ENCODE measurements at places on chromosomes 3 and 15.

DNA sequence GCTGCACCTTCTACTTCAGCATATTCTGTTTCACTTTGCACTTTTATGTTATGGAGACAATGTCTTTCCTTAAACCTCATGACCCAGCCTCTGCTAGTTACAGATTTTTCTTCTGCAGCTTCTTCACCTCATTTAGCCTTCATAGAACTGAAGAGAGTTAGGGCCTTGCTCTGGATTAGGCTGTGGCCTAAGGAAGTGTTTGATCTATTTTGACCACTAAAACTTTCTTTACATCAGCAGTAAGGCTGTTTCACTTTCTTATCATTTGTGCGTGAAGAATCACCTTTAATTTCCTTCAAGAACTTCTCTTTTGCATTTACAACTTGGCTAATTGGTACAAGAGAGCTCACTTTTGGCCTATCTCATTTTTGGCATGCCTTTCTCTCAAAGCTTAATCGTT, 40.9 kb downstream of the PHLDB2 start:
- DNase-seq, result no peak

GRCh38 chr3:13324835-13325501, 95.2 kb downstream of the NUP210 start:
- DNase-seq, result no peak

GRCh38 chr15:64629063-64629462, 146.3 kb downstream of the RBPMS2 start:
- no peak for DNase-seq

DNA sequence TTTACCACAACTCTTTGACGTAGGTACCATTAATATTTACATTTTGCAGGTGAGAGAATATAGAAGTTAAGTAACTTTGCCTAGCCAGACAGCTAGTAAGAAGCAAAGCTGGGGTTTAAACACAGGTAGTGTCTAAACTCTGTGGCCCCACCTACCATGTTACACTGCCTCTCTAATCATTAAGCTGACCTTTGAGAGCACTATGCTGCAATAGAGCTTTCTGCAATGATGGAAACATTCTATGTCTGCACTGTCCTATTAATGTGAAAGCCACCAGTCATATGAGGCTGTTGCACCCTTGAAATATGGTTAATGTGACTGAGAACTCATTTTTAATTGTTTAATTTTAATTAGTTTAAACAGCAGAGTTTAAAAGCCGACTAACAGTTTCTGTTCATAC, 6.3 kb upstream of the RARB start:
- DNase-seq, result no peak

GRCh38 chr3:10090179-10090578, 17.9 kb downstream of the FANCD2OS start:
- DNase-seq, result no peak

DNA sequence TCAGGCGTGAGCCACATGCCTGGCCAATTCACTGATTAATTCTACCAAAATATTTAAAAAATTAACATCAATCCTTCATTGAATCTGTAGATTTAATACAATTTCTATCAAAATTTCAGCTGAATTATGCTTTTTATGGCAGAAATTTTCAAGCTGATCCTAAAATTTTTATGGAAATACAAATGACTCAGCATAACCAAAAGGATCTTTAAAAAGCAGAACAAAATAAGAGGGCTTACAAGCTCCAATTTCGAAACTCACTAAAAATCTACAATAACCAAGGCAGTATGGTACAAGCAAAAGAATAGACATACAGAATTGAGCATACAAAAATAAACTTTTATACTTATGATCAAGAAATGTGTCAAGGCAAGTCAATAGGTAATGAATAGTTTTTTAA, 180.4 kb upstream of the CTNNB1 start:
- DNase-seq, result no peak

DNA sequence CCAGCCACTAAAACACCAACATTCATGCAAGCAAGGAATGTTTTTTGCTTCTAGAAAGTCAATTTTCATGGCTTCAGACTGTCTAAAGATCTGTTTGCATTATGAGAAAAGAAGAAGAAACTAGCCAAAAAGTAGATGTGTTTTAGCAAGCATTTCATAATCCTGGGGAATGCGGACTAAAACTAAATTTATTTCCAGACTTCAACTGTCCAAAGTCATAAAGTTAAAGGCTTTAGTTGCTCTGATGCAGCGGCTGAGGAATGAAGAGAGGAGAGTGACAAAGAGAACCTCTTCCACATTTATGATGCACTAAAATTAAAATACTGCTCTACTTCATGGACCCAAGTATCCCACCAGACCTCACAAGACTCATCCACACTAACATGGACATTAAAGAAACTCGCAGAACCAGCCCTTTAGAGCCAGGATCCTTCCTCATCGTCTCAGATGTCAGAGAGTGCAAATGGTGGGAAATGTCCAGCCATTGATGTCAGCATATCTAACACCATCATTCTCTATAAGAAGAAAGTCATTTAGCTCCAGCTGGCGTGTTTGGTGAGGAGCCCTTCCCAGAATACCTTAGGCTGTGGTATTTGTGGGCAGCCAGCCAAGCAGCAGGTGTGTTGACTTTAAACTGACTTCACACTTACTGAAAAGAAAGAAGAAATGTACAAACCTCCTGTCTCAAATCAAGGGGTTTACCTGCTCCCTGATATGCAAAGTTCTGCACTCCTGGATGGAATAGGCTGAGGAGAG, 17.4 kb downstream of the FYCO1 start:
- no peak for DNase-seq

DNA sequence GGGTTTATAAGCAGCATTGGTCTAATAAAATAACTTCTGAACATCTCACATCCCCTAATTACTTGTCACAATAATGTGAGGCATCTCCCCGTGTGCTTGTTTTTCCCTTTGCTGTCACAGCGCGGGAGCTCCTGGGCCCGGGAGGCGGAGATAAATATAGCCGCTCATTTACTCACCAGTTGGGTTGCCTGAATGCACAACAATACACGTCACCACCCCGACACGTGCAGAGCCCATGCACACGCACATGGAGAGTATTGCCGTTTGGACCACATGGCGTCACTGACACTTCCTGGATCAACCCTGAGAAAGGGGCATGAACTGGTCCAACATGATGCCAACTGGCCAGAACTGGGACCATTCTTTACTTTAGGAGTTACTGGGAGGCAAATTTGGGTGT, 76.2 kb downstream of the MRPL46 start:
- no peak for DNase-seq

- DNase-seq, result no peak
These were observed 87.3 kb upstream of the OXTR start for GRCh38 chr3:8856721-8857120.

DNA sequence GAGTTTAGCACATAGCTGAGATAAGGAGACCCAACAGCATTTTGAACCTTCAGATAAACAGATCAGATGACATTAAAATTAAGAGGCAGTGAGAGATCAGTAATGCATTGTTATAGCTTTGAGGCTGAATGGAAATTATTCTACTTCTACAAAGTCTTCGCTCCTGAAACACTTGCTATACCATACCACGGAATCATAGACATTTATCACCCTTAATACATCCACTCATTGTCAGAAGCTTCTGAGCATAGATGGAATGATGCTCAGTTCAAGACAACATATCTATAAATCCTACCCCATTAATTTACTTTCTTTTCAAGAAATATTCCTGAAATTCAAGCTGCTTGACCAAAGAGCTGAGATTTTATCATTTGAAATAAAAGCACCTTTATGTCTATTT, 266.7 kb downstream of the C3orf38 start:
- DNase-seq, result no peak
